Stromal cell of bone marrow (primary cell): ENCODE measurements at places on chromosomes 16 and 17.

DNA sequence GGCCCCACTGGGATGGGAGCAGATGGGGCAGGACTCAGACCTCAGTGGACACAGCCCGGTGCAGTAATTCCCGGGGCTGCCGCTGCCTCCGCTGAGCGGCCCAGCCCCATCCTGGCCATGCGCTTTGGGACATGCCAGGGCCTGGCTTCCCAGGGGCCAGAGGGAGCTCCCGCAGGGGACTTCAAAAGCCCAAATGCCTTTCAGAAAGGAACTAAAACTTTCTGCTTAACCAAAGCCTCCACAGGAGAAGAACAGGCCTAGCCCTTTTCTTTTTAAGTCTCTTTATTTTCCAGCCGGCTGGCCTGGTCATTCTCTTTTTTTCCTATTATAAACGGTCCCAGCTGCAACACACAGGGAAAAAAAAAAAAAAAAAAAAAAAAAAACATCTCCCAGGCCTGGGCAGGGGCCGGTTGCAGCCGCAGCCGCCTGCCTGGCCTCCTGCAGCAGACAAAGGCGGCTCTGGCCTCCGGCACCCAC, 10.7 kb upstream of the ZNF423 start:
- DNase-seq: no peak

- DNase-seq: peak; percentile 100
These were observed 55.3 kb downstream of the TUBD1 start for GRCh38 chr17:59837308-59838051.

- DNase-seq: no peak
These were observed 40.5 kb upstream of the GCSH start for GRCh38 chr16:81136390-81137335.

DNA sequence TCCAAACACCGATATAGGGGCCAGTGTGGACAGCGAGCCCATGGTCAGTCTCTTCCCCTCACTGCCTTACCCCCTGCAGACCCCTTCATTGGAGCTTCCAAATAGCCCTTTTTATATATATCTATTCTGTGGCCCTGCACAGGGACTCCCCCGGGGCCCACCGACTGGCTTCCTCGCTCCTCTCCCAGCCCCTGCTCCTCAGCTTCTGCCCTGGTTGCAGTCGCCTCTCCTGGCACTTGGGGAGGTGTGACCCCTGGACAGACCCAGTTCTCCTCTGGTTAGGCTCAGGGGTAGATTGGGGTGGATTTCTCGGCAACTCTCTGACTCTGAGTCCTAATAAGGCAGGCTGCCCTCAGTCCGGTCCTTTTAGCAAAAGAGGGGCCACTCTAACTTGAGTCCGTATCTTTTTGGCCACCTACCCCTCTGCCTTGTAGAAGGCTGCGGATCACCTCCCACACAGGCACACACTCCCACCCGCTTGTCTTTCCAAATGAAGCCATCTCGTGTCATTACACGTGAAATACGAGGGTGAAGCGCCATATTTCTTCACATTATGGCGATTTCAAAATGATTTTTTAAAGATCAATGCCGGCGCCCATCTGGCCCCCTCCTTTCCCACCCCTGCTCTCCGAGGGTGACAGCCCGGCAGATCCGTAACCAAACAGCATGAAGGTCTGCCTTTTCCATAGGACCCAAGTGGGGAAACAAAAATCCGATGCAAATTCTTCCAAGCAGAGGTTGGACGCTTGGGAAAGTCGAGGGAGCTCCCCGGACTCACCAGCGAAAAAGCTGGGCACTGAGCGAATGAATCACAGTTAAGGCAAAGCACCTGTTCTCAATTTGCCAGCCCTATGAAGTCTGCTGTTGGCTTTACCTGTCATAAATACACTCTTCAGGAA, 1.7 kb upstream of the HOXB9 start:
- no peak for DNase-seq

DNA sequence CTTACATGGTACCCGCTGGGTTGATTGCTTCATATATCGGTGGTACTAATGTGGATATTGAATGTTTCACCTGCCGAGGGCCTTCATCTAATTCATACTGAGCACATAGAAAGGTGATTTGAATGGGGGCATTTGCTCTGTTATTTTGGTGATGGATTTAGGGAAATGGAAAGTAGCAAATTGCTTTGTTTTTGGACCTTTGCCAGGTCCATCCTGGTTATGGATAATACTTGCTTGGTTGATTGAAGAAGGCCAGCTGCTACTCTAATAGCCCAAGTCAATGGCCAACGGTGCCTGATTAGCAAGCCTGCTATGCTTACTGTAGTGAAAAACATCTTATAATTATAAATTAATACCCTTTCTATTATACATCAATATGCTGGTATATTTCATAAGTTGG, 253.6 kb downstream of the CDH13 start:
- no peak for DNase-seq

DNA sequence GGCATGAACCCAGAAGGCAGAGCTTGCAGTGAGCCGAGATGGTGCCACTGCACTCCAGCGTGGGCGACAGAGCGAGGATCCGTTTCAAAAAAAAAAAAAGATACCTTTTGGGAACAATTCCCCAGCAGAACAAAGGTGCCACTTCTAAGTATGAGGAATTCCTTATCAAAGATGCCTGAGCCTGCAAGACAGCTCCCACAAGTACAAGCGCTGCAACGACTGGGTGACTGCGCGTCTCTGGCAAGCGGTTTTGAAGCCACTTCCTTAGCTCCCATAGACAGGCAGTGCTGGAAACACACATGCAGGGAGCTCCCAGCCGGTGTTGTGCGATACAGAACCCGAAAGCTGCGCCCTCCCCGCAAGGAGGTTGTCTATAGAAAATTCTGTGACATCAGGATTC, 60.5 kb downstream of the ADCY9 start:
- no peak for DNase-seq

GRCh38 chr16:57234707-57235092, 10.4 kb upstream of the ARL2BP start:
- no peak for DNase-seq

GRCh38 chr17:49914096-49914490, 54.9 kb upstream of the DLX4 start:
- no peak for DNase-seq

GRCh38 chr16:51852892-51853291, 694.1 kb downstream of the TOX3 start:
- DNase-seq: no peak
